WTC11 (cell line): ENCODE measurements at places on chromosomes 2 and 18. TPM values are rescaled to one million over a fixed set of nuclear protein-coding genes. Genes with fewer than 3 reads are reported as not detected.

DNA sequence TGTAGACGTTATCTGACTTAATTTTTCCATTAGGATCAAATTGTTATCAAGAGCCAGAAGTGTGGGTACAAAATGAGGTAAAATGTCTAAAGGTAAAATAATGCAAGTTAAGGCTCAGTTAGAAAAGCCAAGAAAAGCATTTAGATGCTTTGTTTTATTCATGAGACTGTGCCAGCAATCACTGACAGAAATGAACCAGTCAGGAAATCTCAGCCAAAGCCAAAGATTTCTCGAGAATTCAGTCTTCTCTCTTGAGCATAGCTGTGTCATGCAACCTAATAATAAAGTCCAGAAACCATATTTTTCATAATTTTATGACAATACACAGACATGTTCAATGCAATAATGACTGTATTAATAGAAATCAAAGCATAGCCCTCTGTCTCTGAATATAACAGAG, 43.5 kb upstream of the ZNF397 start:
- no peak for DNase-seq

- no peak for DNase-seq
Measured at GRCh38 chr2:237345411-237345810, 68.6 kb downstream of the COL6A3 start.

DNA sequence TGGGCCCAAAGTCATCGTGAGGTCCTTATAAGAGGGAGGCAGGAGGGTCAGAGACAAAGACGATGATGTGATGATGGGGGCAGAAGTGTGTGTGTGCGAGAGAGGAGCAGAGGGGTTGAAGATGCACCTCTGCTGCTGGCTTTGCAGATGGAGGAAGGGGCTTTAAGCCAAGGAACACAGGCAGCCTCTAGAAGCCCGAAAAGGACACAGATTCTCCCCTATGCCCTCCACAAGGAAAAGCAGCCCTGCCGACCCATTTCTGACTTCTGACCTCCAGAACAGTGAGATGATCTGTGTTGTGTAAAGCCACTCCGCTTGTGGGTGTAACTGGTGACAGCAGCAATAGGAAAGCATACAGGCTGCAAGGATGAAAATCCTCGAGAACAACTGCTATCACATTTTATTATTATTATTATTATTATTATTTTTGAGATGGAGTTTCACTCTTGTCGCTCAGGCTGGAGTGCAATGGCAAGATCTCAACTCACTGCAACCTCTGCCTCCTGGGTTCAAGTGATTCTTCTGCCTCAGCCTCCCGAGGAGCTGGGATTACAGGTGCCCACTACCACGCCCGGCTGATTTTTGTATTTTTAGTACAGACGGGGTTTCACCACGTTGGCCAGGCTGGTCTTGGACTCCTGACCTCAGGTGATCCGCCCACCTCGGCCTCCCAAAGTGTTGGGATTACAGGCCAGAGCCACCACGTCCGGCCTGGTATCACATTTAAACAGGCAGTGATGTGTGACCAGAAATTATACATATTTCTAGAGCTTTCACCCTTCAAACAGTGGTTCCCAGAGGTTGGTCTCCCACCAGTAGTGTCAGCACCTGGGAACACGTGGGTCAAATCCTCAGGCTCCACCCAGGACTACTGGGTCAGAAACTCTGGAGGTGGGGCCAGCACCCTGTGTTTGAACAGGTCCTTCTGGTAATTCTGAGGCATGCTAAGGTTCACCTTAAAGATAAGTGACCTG, 170.5 kb downstream of the TGIF1 start:
- DNase-seq: no peak

GRCh38 chr18:75860166-75860565, 432.7 kb upstream of the SMIM21 start:
- DNase-seq: no peak

DNA sequence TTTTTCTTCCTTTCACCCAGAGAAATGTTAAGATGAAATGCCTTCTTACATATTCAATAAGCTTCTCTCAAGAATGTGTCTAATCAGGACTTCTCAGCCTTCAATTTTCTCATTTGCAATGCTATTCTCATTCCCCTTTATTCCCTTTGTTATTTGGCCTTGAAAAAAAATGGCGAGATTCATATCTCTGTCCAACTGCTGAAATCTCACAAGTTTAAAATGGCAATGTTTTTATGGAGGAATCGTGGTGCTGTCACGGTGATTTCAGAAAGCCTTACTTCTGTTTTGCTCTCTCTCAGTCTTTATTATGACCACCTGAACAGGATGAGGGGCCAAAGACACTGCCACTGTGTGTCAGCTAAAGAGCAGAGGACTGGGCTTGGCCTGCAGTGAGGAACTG, 928.5 kb downstream of the DCC start:
- DNase-seq: no peak

DNA sequence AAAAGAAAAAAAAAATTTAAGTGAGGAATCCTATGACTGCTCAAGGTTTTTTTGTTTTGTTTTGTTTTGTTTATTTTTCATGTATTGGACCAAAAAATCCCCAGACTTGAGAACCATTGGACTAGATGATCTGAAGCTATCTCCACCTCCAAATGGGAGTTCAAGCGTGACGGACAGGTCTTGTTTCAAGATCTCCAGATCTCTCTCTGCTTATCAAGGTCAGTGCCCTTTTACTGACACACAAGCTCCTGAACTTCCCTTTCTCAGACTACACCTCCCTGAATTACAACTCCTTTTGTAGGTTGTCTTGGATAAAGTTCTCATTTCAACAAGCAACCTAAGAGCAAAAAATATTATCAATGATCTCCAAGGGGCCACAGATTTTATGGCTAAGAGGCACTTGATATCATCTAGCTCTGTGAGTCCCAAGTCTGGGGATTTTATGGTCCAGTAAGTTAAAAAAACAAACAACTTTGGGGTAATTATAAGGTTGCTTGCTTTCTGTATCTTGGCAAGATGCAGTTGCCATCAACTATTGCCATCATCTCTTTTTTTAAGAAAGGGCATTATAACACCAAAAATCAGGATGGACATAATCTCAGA, 396.0 kb upstream of the ATP5MC3 start:
- DNase-seq: no peak

DNA sequence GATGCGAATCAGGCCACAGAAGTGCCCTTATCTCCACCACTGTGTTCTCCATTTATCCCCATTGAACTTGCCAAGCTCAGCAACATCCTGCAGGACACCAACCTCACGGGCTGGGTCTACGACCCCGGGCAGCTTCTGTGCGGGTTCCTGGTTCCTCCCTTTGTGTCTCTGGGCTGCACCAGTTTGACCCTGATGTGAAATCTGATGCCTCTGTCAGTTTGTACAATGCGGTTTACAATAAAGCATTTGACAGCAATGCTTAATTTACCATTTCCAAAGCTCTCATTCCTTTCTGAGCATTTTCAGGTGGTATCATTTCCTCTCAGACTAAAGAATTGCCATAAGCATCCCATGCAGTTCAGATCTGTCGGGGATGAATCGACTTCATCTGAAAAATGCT, 3.3 kb upstream of the TMEM18 start:
- DNase-seq: no peak

DNA sequence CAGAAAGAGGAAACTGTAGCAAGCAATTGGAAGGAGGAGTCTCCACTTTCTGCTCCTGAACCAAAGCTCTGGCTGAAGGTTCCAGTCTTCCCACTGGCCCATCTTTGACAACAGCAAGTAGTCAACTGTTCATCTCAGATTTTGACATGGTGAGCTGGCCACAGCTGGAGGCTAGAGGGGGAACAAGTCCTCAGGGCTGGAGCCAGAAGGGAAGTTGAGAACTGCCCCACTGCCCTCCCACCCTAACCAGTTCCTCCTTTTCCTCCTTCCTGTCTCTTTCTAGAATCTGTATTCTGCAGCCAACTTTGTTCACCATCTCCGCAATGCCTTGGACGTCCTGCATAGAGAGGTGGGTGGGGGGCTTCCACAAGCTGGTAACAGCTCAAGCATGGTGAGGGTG, 105.8 kb downstream of the PLB1 start:
- DNase-seq: no peak

- no peak for DNase-seq
Measured at GRCh38 chr18:47283476-47283875, 32.0 kb upstream of the SKOR2 start.

DNA sequence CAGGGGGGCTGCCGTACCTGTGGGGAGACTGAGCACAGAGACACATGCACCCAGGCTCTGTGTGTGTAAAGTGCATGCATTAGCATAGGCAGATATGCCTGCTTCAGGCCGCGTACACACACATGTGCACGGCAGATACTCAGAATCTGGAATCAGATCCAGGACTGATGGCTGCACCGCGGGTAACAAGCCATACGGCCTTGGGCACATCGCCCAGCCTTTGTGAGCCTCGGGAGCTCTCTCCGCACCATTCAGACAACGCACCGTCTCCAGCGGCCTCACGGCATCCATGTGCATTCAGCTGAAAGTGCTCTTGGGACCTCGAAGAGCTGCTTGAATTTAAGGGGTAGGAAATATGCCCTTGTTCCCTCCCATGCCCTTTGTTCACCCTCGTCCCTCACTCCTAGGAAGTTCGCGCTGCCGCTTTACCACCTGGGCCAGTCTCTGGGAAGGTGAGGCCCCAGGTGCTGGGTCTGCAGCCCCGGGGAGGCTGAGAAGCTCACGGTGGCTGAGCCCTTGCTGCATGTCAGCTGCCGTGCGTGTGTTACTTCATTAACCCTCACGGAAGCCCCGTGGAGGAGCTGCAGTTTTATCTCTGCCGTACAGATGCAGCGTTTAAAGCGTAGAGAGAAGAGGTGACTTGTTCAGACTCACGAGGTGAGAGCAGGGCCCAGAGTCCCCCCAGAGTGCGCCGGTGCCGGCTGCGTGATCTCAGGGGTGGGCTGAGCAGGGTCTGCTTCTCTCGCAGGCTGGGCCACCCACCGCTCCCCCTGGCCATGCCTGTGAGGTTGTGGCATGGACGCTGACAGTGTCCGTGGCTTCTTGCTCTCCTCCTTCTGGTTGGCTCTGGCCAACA, 377.7 kb upstream of the MYT1L start:
- DNase-seq: no peak

DNA sequence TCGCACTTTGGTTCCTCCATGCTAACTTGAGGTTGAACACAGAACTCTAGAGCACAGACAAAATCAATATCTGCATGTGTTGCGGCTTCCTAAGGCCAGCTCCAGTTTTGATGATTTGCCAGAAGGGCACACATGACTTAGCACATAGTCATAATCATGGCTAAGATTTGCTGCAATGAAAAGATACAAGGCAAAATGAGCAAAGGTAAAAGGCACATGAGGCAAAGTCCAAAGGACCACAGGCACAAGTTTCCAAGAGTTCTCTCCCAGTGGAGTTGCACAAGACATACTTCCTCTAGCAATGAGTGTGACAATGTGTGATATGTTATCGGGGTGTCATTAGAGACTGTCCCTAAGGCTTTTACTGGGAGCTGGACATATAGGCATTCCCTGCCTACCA, 24.2 kb upstream of the CXXC1 start:
- DNase-seq: no peak

DNA sequence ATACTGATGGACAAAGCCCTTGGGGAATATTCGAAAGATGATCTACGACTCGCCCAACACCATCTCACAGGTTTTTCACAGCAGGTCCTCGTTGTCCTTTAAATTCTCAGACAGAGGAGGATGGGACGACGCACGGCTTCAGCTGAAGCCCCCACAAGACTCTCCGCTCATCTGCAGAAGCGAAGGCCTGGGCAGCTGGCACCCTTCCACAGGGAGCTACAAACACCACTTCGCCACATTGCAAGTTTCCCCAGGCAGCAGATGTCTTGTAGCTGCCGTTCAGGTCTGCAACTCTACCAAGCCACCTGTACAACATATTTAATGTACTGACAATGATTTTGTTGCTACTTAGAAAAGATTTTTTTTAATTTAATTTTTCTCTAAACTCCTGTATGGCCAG, 642.9 kb downstream of the ZEB2 start:
- DNase-seq: peak; percentile 20

GRCh38 chr18:61335684-61336555, 2.7 kb downstream of the CDH20 start:
- DNase-seq: no peak

- no peak for DNase-seq
Measured at GRCh38 chr2:165182029-165182428, 21.8 kb downstream of the SCN3A start.

GRCh38 chr2:43985359-43985758, 10.4 kb downstream of the LRPPRC start:
- no peak for DNase-seq

DNA sequence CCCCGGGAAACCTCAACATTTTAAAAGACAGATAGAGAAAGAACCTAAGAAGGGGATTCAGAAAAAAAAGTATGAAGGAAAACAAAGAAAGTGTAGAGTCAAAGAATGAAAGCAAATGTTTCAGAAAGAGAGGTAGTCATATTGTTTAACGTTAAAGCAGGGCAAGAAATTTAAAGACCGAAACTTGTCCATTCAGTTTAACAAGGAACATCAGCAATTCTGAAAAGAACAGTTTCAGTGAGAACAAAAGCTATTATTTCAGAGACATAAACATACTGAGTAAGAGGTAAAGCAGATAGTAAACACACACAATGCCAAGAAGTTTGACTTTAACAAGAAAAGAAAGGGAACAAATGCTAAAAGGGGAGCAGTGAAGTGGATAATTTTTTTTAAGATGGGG, 41.1 kb downstream of the MBD2 start:
- DNase-seq: no peak

- DNase-seq: no peak
Measured at GRCh38 chr2:149050188-149050587, 11.7 kb downstream of the LYPD6B start.

DNA sequence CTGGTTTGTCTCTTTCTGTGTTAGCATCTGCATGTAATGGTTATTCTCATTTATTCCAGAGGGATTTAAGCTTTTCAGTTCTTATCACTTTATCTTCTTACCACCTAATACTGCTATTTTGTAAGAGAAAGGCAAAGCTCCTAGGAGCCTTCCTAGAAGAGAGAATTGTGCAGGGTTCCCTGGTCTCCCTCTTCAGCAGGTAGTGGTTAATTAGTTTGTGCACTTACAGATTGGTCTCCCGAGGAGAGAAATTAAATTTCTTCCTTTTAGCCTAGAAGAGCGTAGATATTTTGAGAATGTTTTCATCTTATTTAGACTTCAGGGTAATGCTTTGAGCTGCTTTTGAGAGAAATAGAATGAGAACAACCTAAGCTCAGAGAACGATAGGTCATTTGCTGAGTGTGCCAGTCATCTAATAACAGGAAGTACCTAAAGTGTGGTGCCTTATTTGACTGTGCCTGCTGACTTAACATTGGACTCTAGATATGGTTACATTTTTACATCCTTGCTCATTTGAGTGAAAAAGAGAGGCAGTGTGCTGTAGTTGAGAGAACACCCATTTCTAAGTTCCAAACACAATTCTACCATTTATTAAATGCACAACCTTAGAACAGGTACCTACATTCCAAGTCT, 651.4 kb downstream of the STK39 start:
- no peak for DNase-seq

GRCh38 chr18:55779691-55780585, 191.9 kb upstream of the TCF4 start:
- peak; percentile 51 for DNase-seq

RESP18 gene
- total RNA-seq: not detected in 3 replicates

SERPINB4 gene
- 0.37 to 1.3 TPM (median 0.53 TPM) in 3 replicates for total RNA-seq

WDR54 gene
- total RNA-seq: 55.2 to 95.7 TPM (median 89.3 TPM) in 3 replicates

SKOR2 gene
- total RNA-seq: 0.34 to 1.3 TPM (median 0.37 TPM) in 3 replicates

CYS1 gene
- 0.85 to 1.2 TPM (median 1.1 TPM) in 3 replicates for total RNA-seq

ANKRD30BL gene
- total RNA-seq: 0.39 to 0.76 TPM (median 0.48 TPM) in 3 replicates

CAPN13 gene
- total RNA-seq: 1.7 to 2.4 TPM (median 2.0 TPM) in 3 replicates

BCL2 gene
- 2.2 to 2.6 TPM (median 2.3 TPM) in 3 replicates for total RNA-seq

TMEM37 gene
- total RNA-seq: 7.6 to 9.6 TPM (median 8.5 TPM) in 3 replicates

GPR17 gene
- not detected in 3 replicates for total RNA-seq

MYOM1 gene
- 0.35 to 0.64 TPM (median 0.53 TPM) in 3 replicates for total RNA-seq

SERPINB13 gene
- not detected in 3 replicates for total RNA-seq
